Chondrocyte (in vitro differentiated cells): ENCODE measurements at places on chromosomes 6 and 20. TPM values are rescaled to one million over a fixed set of nuclear protein-coding genes. Genes with fewer than 3 reads are reported as not detected.

GPR6 gene
- total RNA-seq = not detected in 3 replicates

TXLNB gene
- total RNA-seq = 0.05 to 0.46 TPM (median 0.10 TPM) in 3 replicates

NHLRC1 gene
- 1.1 to 1.8 TPM (median 1.2 TPM) in 3 replicates for total RNA-seq

NKAIN4 gene
- total RNA-seq = 2.2 to 3.1 TPM (median 3.0 TPM) in 3 replicates

NHSL1 gene
- total RNA-seq = 17.2 to 23.7 TPM (median 23.4 TPM) in 3 replicates

GPR63 gene
- 1.1 to 1.2 TPM (median 1.2 TPM) in 3 replicates for total RNA-seq

HAO1 gene
- total RNA-seq = not detected in 3 replicates

SMLR1 gene
- total RNA-seq = not detected in 3 replicates

MYCT1 gene
- not detected in 3 replicates for total RNA-seq

FOXS1 gene
- total RNA-seq = 54.1 to 192 TPM (median 185 TPM) in 3 replicates

DLK2 gene
- 0.29 to 1.3 TPM (median 1.1 TPM) in 3 replicates for total RNA-seq

SLC17A9 gene
- 0.24 to 1.2 TPM (median 0.79 TPM) in 3 replicates for total RNA-seq

SLC24A3 gene
- total RNA-seq = 0.10 TPM in 2 of 3 replicates, not detected in the other

SPEF1 gene
- total RNA-seq = 0.12 to 0.60 TPM in 2 of 3 replicates, not detected in the other

GCLC gene
- total RNA-seq = 35.2 to 39.0 TPM (median 37.1 TPM) in 3 replicates
